ENCODE measurements at places on chromosomes 16 and 17.

- no peak for DNase-seq
Measured at GRCh38 chr17:18185391-18185790, 1.8 kb downstream of the ALKBH5 start.

DNA sequence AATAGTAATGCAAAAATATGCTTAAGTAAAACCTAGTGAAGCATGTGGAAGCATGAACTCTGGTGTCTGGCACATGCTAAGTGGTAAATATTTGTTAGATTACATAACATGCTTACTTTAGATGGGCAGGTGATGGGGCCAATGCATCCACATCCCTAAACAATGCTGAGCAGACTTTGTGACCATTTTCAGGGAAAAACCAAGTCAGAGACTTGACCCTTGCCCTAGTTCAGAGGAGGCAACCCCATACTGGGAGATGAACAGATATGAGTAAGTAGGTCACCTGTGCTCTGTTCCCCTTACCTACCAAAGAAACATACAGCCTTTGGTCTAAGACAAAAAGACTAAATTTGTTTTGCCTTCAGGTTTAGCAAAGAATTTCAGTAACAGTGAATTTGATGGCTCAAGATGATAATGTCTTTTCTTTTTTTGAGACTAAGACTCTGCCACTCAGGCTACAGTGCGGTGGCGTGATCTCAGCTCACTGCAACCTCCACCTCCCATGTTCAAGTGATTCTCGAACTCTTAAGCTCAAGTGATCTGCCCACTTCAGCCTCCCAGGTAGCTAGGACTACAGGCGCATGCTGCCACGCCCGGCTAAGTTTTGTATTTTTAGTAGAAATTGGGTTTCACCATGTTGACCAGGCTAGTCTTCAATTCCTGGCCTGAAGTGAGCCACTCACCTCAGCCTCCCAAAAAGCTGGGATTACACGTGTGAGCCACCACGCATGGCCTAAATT lies 91.4 kb downstream of the HIC1 start:
- DNase-seq: no peak

GRCh38 chr16:14150796-14151195 lies 79.7 kb downstream of the MRTFB start:
- DNase-seq: no peak

DNA sequence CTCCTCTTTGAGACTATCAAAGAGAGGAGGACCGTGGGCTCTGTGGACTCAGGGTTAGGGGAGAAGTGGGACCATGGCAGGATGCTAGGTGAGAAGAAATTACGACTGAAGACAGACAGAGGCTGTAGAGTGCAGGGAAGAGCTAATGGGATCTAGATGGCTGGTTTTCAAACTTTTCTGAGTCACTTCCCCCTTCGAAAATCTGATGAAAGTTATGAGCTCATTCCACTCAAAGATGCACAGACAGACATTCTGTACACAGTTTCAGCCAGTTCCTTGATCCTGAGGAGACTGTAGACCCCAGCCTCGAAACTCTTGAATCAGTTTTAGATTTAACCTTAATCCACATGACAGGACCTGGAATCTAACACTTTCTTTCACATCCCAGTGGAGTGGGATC lies 40.7 kb downstream of the RGS9 start:
- DNase-seq: no peak

GRCh38 chr16:27818246-27818645 lies 245.3 kb downstream of the GSG1L start:
- DNase-seq: no peak

DNA sequence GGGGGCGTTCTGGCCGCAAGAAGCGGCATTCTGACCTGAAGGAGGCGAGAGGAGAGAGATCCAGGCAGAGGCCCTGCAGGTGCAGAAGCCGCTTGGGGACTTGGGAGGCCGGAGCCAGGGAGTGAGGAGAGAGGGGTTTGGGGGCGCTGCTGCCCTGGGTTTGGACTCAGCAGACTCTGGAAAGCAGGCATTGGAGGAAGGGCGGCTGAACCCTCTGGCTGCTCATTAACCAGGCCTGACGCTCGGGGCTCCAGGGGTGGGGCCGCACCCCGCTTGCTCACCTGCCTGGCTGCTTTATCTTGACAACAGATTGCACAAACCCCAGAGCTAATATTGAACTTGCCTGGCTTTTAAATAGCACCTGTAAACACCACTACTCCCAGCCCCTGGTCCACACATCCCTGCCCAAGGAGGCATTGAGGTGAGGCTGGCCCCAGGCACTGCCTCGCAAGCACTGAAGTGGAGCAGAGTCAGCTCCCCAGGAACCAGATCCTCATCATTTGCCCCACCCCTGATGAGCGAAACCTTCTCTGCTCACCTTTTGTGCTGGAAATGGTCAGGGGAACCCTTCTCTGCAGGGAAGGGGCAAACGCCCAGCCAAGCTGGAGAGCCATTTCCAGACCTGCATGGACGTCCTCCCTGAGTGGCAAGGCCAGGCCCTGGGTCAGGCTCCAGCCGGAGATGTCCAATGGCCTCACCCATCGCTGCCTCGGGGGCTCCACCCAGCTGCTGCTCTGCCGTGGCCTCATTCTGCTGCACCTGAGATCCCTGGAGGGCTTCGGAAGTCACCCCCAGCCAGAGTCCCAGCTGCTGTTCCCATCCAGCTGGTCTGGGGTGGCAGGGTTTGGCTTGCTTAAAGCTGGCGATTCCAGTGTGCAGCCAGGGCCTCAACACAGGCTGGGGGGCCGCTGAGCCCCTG lies 190.2 kb upstream of the GSE1 start:
- DNase-seq: no peak

GRCh38 chr17:80774146-80774545 lies 217.5 kb upstream of the CHMP6 start:
- DNase-seq: no peak

DNA sequence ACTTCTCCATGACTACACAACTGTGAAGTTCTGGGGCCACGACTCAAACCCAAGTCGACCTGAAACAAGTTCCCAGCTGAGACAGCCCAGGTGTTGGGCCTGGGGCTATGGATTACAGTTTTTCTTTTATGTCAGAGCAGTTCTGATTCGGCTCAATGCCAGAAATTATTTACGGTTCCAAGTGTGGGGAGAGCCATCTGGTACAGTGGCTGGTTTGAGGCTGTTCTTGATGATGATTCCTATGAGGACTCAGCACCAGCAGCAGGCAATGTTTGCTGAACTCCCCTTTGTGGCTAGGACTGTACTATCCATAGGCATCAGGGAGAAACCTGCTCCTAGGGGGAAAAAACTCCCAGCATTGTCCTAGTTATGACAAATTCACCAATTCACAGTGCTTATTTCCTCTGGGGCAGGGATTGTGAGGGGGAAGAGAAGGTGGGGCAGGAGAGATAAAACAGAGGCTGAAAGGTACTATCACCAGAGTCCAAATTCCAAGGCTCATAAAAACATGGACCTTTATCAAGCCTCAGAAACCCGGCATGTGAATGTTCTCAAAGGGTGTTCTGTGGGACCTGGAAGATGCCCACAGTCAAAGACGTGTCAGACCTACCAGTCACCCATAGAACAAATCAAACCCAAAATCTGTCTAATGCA lies 18.2 kb upstream of the CMTM4 start:
- no peak for DNase-seq

DNA sequence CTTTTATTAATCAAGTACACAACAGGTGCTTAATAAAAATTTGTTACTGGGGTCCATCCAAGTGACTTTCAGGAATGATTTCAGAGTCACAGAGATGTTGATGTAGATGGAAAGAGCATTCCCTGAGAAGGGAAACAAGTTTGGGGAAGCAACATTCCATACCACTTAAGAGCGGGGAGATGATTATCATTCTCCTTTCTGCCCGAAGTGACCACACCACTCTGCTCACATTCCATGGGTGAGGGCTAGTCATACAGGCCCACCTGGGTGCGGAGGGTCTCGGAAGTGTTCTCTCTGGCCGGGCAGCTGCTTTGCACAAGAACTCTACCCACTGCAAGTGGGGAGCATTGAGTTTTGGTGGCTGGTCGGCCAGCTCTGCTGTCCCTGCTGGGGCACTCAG lies 231.4 kb downstream of the SNX29 start:
- no peak for DNase-seq

DNA sequence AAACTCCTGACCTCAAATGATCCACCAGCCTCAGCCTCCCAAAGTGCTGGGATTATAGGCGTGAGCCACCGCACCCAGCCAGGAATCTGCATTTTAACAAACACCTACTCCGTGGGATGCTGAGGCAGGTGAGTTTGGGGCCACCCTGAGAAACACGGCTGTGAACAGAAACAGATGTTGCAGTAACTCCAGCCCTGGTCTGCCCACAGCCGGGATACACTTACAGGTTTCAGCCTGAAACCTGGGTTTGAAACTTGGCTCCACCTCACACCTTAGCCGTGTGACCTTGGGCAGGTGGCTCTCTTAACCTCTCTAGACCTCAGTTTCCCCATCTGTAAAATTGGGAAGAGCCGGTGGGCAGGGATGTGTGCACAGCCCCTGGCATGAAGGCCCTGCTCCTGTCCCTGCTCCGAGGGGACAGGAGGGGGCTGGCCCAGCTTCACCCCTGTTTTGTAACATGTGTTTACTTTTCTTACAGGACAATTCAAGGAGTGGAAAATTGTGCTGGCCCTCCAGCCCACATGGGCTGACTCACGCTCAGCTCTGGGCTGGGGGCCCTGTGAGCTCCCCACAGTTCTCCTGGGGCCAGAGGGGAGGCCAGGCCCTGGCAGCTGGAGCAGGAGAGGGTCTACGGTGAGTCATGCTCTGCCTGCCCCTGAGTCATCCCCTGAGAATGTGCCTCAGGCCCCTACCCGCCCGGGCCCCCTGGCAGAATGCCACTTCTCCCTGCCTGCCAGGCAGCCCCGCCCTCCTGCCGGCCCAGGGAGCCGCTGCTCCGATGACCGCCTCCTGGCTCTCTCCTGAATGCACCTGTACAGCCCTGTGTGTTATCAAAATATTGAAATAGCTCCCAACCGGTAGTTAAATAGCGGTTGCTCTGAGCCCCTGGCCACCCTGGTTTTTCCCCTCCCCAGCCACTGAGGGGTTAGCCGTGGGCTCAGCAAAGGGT lies 7.7 kb upstream of the PPL start:
- peak; percentile 50 for DNase-seq

DNA sequence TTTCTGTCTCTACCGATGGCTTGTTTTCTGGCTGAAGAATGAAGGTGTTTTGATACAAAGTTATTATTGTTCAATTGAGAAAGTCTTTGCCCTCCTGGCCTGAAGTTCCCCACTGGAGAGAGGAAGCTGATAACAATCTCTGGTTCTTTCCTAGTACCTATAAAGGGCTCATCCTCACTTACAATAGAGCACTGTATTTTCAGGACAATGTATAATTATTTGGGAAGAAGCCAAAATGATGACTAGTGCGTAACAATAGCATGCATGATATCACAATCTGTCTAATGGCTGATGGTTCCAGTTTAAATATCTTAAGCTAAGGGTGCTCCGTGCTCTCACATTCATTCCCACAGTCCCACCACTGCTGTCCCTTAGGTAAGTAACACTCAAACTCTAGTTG lies 230.7 kb downstream of the IRX3 start:
- no peak for DNase-seq

GRCh38 chr16:27739606-27740357 lies 189.8 kb downstream of the KATNIP start:
- no peak for DNase-seq

- no peak for DNase-seq
Measured at GRCh38 chr17:74089380-74089779, 114.1 kb upstream of the RPL38 start.

- DNase-seq: no peak
Measured at GRCh38 chr17:48584223-48584741, 5.8 kb downstream of the HOXB3 start.

DNA sequence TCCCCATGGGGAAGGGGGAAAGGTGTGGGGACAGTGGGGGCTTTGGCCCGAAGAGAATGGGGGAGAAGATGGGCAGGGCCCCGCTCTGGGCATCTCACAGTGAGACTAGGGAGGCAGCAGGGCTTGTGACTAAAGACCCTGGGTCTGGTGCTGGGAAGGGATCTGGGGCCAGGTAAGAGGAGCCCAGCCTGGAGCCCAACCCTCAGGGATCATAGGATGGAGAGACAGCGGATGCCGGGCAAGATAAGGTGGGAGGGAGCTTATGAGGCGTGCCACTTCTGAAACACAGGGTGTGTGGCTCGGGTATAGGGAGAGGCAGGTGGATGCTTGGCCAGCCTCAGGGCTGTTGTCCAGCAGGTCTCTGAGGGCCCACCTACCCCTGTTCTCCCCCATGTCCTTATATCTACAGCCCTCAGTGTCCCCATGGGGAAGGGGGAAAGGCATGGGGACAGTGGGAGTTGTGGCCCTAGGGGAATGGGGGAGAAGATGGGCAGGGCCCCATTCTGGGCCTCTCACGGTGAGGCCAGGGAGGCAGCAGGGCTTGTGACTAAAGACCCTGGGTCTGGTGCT lies 15.4 kb downstream of the USP6 start:
- no peak for DNase-seq

DNA sequence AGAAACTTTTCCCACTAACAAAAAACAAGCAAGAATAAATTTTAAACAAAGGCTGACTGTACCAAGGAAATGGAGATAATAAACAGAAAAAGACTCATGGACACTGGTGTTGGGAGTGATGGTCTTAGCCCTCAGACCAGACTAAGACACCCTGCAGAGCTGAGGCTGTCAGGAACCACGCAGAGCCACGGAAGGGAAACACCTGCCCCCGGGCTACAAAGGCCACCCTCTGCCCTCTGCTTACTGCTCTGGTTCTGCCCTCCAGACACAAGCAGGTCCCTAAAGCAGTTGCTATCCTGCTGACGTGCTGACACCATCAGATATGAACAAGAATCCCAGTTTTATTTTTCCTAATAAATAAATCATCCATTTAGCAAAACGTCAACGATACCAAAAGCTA lies 80.0 kb downstream of the ANKRD11 start:
- DNase-seq: no peak

- DNase-seq: no peak
Measured at GRCh38 chr16:87202346-87202745, 114.8 kb downstream of the C16orf95 start.

DNA sequence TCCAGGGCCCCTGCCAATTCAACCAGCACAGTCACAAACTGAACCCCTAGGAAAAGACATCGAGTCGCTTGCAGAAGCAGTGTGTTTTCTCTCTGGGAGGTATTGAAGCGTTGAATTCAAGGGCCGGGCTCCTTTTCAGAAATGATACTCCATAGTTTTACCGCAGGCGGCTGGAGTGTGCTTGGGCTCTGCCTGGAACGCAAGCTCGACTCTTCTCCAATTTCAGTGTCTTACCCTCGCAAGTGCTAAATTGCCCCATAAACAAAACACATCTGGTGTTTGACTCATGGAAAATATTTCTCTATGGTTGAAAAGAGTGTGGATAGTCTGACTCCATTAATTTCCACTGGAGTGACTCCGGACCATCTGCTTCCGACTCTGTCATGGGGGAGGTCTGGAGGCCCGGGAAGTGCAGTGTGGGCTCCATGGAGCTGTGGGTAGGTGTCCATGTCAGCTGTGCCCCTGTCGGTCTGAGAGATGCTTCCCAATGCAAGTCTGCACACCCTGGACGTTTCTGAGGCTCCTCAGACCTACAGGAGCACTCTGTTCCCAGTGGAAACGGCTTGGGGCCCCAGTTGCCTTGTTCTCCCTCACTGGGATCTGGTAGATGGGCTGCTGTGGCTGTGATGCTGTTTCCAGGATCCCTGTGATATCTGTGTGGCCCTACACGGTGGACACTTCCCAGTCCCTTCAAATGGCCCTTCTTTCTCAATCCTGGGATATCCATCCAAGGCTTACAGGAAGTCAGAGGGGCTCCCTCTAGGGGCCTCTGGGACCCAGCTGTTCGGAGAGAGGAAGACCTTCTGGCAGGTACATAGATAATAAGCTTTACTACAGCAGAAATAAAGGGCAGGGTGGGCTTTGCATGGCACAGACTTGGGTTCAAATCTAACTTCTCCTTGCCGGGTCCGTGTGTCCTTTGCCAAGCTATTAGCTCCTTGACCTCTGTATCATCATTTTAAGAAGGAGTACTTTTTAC lies 119.8 kb upstream of the CDH13 start:
- no peak for DNase-seq

- no peak for DNase-seq
Measured at GRCh38 chr17:79927688-79928501, 88.7 kb upstream of the CBX4 start.
